ENCODE measurements at places on chromosomes 7 and 10.

DNA sequence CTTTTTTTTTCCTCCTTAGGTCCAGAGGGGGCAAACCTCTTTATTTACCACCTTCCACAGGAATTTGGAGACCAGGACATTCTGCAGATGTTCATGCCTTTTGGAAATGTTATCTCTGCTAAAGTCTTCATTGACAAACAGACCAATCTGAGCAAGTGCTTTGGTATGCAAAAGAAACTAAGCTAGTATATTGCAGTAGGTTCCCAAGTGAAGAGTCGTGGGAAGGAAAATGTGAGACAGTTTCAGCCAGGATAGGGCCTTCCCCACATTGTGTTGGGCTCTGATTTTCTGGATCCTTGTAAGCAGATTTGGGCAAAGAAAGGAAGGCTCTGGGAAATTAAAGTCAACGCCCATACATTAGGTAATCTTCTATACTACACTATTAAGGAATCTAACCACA is 285.6 kb downstream of the USP6NL start:
- DNase-seq = no peak

- no peak for DNase-seq
Observed at GRCh38 chr10:21260506-21261149, 264.9 kb downstream of the SKIDA1 start.

DNA sequence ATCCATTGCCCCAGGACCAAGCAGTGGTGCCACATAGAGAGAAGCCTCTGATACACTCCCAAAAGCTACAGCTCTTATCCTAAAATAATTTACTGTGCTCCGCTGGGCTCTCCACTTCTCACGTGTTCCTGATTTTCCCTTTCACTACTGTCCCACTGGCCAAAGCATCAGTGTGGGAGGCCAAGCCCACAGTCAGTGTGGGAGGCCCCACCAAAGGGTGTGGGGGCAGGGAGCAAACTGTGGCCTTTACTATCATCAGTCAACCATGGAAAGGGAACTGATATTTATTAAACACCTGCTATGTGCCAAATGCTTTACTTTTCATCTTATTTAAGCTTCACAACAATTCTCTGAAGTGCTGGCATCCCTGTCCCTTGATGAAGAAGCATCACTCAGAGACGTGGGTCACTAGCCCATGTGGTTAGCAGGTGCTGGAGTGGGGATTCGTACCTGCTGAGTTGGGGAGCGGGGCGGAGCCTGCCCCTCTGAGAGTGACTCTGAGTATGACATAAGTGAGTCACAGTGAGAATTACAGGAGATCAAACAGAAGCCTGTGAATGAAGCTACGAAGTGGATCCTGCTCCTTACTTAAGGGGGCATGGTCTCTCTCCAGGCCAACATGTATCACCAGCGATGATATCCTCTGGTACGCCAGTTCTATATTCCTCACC is 50.4 kb downstream of the PYROXD2 start:
- no peak for DNase-seq

DNA sequence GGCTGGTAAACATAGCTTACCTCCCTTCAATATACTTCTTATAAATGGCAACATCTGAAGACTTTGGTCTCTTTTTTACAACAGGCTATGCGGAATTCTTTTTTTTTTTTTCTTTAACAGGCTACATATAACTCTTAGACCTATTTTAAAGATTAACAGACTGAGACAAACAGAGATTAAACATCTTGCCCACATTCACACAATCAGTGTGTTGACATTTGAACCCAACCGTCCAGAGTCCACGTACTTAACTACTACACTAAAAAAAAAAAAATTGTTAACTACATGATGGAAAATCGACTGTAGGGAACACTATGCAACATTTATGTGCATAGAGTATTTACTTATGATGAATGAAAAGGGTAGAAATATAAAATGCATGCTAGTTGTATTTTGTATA is 298.5 kb downstream of the ELMO1 start:
- no peak for DNase-seq

DNA sequence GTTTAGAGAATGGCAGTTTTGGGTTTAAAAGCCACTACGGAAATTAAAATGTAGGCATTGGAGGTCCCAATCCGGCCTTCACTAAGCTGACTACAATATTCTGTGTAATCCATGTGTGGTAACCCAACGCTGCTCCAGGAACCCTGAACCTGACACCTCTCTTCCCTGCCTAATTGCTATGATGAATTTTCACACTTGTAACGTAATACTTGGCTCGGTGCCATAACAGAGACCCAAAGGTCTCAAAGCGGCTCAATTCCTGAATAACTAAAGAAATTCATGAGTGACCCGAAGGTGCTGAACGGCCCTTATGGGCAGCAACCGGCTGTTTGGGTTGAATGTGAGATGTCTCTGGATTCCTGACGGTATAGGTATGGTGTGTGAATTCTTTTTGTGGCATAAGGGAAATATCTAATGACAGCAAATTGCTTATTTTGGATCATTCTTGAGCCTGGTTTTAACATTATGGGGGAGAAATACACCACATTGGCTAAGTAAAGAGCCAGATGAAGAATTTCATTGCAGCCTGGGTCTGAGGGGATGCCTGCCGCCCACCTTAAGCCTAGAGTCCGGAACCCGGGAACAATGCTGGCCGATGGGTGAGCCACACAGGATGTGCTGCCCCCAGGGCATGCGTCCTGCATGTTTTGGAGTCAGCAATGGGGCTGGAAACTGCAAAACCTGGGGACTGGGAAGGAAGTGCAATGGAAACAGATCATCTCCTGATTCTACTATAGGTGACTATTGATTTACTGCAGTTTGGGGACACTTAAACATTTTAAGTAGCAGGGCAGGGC is 69.7 kb upstream of the FZD8 start:
- DNase-seq = no peak

GRCh38 chr7:73707045-73707631 is 12.3 kb downstream of the STX1A start:
- no peak for DNase-seq

- DNase-seq = no peak
Observed at GRCh38 chr7:74193913-74194312, 15.9 kb upstream of the LAT2 start.
